CD4-positive, alpha-beta T cell treated with Interleukin-21 for 1 hour (primary cell): ENCODE measurements at places on chromosomes 1 and 21.

GRCh38 chr21:41954654-41955499, 1.1 kb upstream of the C2CD2 start:
- DNase-seq = no peak

DNA sequence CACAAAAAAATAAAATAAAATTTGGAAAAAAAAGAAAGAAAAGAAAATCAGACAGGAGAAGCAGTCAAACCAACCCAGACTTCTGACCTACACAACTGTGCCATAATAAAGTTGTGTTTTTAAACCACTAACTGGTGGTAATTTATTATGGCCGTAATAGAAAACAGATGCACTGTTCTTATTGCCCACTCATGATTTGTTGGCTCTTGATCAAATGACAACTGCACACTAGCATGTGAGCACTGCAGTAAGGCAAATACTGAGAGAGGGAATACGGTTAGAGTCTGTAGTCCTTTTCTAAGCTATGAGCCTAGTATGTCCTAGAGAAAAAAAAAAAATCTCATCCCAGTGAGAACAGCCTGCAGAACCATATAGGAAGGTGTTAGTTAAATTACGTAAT, 61.2 kb upstream of the TNR start:
- no peak for DNase-seq

GRCh38 chr1:196063294-196063693, 544.9 kb downstream of the KCNT2 start:
- DNase-seq = no peak

GRCh38 chr1:26019641-26020315, 1.8 kb upstream of the EXTL1 start:
- DNase-seq = no peak

DNA sequence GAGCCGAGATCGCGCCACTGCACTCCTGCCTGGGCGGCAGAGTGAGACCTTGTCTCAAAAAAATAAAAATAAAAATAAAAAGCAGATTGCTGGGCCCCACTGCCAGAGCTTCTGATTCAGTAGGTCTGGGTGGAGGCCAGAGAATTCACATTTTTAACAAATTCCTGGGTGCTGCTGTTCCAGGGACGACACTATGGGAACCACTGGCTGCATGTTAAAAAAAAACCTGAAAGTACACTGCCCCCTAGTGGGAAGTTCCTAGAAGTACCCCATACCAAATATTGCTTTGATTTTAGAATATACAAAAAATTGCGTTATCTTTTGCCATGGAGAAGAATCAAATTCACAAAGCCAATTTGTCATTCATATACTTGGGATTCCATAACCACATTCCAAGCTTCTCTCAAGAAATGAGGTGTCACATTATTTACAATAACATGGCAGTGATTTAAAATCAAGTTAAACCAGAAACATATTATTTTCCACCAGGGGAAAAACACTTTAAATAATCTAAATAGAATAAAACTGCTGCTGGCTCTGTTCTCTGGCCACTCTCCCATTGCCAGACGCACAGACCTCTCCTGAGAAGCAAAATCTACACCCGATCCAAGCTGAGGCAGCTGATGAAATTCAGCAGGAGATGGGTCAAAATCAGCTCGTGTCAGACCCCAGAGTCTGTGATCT, 27.4 kb downstream of the SYF2 start:
- peak; percentile 47 for DNase-seq

DNA sequence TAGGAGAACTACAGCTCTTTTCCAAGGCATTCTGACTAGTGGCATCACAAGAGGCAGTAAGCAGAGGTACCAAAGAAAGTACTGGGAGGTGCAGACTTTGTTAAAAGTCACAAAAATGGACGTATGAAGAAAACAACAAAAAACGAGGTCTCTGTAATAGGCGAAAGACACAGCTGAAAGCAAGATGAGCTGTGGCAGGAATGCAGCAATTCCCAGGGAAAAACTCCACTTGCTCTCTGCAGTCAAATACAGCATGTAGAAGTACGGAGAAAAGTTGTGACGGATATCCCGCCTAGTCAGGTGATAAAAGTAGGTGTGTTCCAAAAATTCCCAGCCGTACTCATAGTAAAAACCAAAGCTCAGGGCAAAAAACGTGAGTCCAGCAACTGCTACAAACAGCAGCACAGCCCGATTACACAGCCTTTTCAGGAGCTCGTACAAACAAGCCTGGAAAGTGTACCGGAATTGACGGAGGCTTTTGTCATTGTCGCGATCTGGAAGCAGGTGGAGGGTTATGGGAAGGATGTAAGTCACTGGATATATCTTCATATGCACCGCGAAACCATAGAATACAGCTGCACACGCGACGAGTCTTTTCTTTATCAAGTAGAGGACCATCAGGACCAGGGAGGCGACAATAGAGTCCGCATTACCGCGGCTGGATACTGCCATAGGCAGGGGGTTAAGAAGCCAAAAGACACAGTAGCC, 979 bp downstream of the PIGM start:
- peak; percentile 19 for DNase-seq

DNA sequence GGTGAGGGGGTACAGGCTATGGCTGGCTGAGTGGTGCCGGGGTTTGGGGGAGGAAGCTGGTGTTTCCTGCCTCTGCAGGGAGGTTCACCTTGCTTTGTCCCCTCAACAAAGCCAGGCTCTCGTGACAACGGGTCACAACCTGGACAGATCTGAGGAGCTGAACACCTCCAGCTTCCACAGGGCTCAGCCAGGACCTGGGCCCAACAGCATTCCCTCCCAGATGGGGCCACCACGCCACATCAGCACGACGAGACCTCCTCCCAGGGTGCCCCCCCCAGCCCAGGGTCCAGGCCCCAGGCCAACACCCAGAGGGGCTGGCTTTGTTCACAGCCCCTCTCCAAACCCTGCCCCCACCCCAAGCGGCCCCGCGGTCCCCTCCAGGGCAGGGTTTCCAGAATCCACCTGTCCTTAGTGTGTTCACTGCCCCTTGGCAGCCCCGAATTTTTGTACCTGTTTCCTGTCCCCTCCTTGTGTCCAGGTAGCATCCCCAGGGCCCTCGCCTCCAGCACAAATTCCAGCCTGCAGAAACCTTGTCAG, 34.7 kb downstream of the UBE2G2 start:
- no peak for DNase-seq

DNA sequence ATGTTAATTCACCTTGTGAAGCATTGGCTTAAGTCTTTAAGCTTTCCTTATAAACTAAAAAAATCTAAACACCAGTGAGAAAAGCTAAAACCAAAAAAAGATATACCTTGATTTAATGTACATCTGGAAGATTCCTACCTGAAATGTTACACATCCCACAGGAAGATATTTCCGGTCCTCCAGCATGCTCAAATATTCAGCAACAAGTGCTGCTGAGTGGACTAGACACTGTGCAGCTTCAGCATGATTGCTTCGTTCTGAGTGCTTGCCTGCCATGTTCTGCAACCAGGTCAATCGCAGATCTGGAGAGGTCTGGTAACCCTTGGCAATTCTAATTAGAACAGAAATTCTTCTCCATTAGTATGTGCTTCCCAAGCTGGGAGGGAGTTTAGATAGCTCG, 57.3 kb downstream of the USP1 start:
- no peak for DNase-seq

DNA sequence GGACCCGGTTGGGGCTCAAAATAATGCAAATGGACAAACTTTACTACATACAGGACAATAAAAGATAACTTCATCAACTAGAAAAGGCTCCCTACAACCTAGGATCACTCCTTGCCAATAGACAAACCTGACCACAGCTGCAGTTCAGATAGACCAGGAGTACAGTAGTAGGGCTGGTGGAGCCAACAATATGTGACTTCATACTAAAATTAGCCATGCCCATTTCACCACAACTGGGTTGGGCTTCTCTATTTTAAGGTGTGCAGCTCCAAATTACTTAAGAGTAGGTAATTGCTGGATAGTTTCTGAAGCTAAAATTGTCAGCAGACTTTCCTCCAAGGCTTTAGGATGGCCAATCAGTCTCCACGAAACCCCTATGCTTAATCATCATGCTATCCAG, 3.9 kb downstream of the DENND1B start:
- no peak for DNase-seq

GRCh38 chr1:223348439-223348838, 15.5 kb downstream of the SUSD4 start:
- no peak for DNase-seq

DNA sequence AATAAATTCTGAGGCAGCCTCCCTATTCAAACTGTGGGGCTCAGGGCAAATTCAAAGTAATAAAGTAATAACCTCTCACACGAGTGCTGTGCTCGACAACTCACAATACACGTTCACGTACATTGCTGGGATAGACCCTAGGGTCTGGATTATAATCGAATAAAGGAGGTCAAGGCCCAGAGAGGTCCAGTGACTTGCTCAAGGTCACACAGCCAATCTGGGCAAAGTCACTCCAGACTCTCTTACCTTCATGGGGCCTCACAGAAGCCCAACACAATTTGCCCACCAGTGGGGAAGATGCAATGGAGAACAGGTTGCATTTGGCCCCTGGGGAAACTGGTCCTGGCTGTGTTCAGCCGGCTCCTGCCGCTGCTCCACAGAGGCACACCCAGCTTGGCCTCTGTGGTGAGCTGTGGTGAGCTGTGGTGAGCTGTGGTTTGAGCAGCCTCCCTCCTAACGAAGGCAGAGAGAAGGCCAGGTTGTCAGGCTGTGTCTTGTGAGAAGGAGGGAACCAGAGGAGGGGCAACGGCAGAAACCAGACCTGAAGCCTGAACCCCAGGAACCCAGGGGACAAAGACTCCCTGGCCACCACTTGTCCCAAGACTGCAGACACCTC, 35.1 kb downstream of the NUAK2 start:
- DNase-seq = peak; percentile 81

DNA sequence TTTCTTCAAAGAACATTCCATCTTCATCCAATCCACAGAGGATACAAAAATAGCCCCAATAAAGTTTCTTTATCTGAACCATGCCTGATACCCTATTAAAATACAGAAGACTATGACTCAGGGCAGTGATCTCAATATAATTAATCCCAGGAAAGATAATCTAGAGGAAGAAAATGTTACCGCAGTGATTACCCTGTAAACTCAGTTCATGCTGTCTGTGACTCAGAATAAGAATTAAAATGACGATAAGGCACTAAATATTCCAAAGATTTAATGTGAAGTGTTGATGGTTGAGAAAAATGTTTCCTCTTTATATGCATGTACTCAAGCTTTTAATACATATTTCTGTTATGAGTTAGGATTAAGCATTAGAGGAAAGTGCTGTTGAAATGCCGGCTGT, 88.6 kb upstream of the LYPLAL1 start:
- DNase-seq = no peak

- DNase-seq = no peak
Observed at GRCh38 chr1:34975338-34975737, 9.8 kb downstream of the TMEM35B start.

DNA sequence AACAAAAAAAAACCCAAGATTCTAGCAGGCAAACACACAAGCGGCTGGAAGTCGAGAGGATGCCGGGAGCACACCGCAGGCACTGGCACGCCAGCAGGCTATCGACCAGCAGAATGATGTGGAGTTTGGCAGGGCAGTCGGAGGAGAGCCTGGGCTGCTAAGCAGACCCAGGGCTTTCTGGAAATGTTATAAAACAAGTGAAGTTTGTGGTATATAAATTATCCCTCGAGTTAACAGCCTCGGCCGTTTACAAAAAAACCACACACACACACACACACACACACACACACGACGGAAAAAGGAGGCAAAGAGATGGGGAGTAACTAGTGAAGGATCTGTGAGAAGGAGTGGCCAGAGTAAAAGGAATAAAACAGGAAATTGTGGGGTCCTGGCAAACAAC, 87.2 kb upstream of the IVNS1ABP start:
- DNase-seq = no peak

GRCh38 chr21:17708522-17709265, 96.0 kb upstream of the BTG3 start:
- no peak for DNase-seq

GRCh38 chr1:56921479-56921878, 44.3 kb downstream of the C8B start:
- no peak for DNase-seq

DNA sequence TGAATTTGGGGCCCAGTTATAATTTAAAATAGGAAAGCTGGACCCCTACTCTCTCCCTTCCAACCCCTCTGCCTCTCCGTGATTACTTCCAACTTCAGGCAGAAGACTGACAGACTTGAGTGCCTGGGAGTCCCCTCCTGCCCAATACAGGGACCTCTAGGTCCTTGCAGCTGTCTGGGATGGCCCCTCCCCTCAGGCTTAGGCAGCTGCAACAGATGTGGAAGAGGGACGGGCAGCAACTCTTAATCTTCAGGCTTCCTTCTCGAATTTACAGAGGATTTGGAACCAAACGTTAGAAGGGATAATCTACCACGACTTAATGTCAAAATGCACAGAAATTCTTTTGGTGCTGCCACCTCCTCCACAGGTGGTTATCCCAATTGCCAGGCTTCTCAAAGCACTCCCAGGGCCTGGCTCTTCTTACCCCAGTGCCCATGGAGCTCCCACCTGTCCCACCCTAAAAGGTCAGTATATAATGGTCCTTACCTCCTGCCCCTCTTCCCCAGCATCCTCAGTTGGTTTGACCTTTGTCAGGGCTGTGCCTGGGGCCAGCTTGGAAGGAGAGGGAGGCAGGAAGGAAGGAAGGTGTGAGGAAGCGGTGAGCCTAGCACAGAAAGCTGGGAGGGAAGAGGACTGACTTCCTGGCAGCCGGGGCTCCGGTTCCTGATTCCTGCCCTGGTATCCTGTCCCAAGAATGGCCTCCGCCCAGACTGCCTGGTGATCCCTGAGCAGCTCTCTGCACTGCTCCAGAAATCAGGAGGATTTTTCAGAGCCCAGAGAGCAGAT, 2.8 kb downstream of the PEA15 start:
- no peak for DNase-seq
